ENCODE measurements at places on chromosomes 2 and 18.

DNA sequence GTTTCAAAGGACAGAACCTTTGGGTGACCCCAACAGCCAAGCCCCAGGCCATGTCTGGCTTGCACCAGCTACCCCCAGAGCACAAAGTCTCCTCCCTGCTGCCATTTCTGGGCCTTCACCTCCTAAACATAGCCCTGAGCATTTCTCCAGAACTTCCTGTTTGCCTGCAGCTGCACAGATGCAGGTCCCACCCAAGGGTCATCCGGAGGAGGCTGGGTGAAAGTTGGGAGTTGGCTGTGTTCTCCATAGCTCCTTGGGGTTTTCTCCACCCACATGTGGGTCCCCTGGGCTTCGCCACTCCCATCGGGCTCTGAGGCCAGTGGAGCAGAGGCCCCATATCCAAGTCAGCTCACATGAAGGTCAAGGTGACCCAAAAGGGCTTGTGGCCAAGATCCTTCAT lies 4.3 kb downstream of the TNP1 start:
- no peak for DNase-seq

DNA sequence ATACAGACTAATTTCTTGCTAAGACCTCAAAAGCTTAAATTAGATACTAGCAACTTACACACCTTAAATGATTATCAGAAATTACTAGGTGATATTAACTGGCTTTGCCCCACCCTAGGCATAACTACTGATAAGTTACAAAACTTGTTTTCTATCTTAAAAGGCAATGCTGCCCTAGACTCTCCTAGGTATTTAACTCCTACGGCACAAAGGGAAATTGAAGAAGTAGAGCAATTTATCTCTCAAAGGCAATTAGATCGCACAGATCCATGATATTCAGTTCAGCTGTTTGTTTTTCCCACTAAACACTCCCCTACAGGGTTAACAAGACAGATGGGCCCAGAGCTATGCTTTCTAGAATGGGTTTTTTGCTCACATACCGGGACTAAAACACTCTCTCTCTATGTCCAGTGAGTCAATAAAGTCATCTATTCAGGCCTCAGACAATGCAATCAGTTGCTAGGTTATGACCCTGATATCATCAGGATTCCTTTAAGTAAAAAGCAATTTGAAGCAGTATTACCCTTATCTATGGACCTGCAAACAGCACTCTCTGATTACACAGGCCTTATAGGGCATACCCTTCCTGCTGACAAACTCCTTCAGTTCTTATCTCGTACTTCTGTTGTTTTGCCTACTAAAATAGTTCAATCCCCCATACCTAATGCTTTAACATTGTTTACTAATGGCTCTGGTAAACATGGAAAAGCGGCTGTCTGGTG lies 14.3 kb downstream of the MAP3K2 start:
- no peak for DNase-seq

DNA sequence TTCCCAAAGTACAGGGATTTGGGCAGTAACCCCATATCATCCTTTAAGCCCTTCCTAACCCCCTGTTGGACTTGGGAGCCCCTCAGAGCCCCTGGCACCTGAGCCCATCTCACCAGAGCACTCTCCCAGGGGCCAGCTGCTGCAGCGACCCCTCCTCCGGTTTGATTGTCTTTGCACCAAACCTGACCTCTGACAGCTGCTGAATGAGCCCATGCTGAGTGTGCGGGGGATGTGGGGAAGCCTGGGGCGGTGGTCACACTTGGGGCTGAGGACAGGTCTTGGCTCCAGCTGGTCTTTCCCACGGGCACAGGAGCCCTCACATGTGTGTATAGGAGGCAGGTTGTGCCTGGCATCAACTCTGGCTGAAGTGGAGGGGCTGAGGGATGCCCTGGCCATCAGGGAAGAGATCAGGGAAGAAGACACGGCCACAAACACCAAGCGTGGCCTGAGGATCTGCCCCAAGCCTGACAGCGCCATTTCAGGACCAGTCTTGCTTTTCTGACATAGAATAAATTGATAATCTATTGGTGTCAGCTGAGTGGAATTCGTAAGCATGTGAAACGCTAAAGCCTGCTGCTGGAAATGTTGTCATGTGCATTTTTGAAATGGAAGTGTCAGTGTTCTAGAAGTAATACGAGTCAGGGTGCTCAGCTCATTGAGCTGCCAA lies 102.4 kb downstream of the ACKR3 start:
- no peak for DNase-seq

GRCh38 chr2:194739217-194739616 lies 917.8 kb upstream of the SLC39A10 start:
- no peak for DNase-seq

DNA sequence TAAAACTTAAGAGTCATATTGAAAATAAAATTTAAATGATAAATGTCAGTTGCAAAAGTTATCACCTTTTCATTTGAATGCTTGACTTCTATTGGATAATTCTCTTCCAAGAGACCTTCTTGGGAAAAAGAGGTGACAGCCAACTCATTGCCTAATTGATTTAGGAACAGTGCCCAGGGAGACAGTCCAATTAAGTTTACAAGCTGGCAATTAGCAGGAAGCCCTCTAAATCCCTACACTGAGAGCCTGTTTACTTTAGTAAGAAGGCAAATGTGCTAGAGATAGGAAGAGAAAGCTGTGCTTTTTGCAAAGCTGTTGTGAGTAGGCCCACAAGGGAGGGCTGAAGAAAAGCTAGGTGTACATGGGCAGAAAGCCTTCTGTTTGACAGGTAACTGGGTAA lies 189.1 kb downstream of the WDPCP start:
- no peak for DNase-seq

DNA sequence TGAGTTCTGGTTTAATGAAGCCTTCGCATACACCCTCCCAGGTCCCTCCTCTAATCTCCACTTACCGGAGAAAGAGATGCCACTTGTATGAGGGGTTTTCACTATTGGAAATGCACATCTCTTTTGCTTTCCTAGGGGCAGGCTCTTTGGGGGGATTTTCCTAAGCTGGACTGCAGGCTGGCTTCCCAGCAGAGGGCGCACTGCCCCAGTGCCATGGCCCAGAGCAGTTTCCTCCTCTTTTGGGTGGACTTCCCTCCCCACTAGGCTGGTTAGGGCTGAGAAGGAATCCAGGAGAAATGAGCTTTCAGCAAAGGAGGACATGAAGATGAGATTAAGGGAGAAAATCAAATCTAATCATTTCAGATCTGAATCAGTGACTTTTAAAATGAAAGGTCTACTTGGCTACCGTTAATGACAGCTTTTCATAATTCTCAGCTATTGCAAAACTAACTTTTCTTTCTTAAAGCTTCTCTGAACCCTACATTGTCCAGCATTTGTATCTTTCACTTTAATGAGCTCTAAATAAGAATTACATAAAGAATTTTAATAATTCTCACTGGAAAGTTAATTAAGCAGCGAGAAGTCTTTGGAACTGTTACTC lies 784.1 kb upstream of the FANCL start:
- DNase-seq = no peak

GRCh38 chr2:201660293-201660895 lies 17.1 kb upstream of the TMEM237 start:
- DNase-seq = no peak

GRCh38 chr2:240146141-240146561 lies 5.7 kb upstream of the OTOS start:
- DNase-seq = no peak

DNA sequence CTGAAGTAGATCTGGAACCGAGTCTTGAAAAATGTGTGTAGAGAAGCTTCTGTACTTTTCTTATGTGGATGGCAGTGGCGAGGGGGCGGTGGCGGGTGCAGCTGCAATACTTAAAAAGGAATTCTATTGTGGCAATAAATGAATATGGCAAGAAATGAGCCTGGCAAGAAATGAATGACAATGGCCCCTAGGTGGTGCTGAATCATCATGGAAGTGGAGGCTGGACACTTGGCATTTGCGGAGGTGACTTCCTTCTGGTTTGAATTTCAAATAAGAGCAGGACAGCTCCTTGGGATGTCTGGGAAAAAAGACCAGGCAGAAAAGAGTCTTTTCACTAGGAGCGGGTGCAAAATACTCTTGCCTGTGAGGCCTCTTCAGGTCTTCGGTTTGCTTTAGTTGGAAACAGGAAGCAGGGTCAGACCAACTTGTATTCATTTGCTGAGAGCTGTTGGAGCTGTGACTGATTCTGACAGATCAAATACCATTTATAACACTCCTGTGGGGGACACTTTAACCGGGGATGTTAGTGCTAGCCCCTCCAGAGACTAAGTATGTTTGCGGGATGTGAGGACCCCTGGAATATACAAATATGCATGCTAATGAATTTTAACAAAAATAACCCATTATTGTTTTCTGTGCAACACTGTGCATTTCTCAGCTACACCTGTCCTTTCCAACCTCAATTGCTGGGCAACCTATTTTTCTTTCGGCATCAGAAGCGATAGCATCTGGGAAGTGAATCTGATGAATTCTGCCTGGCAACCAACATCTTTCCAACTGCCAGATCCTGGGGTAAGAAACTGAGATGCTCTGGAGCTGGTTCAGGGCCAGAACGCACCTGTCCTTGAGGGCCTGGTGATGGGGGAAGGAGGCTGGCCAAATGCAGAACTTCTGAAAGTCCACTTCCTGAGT lies 35.4 kb downstream of the FASTKD2 start:
- peak; percentile 4 for DNase-seq

DNA sequence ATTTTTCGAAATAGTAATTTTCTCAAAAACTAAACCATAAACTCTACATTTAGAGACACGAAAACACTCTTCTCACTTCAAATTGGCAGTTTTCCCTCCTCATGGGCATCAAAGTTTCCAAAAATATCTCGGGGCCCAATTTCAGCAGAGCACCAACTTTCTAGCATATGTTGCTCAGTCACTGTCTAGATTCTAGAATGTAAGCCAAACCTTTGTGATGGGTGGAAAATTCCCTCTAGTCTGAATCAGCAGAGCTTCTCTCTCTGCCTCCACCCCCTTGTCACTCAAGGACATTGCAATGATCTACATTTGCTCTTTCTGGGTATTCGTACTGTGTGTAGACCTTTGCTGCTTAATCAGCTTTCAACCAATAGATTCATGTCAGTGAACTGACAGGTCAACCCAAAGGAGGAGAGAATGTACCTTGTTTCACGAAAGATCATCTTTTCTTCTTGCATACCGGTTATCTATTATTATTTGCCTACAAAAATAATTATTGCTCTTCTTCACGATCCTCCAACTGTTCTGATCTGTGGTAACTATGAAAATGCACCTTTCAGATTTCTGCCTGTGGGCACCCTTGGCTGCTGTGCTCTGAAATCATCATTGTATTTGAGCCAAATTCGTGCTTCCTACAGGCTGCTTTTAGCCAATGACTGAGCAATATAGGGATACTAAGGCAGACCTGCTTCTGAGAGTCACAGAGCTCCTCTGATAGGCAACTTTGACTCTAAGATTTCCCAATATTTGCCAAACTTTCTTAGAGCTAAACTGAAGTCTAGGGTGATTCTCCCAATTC lies 38.7 kb upstream of the GLS start:
- peak; percentile 66 for DNase-seq

DNA sequence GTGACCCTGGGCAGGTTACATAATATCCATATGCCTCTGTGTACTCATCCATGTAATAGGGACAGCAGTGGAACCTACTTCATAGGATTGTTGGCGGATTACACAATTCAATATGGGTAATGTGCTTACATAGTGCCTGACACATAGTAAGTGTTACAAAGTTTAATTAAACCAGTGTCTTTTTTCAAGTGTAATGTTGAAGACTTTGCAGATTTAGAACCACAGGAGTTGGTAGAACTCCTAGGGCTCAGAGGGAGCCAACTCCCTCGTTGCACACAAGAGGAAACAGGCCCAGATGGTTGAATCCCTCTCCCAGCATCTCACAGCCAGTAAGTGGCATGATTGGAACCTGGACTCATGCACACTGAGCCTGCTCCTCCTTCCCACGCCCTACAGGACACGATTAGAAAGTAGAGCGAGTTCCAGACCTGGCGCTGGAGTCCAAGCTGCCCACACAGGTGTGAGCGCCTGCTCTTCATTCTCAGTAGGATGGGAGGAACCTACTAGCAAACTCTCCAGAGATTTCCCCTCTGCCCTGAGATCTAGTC lies 97.8 kb downstream of the VSNL1 start:
- no peak for DNase-seq

DNA sequence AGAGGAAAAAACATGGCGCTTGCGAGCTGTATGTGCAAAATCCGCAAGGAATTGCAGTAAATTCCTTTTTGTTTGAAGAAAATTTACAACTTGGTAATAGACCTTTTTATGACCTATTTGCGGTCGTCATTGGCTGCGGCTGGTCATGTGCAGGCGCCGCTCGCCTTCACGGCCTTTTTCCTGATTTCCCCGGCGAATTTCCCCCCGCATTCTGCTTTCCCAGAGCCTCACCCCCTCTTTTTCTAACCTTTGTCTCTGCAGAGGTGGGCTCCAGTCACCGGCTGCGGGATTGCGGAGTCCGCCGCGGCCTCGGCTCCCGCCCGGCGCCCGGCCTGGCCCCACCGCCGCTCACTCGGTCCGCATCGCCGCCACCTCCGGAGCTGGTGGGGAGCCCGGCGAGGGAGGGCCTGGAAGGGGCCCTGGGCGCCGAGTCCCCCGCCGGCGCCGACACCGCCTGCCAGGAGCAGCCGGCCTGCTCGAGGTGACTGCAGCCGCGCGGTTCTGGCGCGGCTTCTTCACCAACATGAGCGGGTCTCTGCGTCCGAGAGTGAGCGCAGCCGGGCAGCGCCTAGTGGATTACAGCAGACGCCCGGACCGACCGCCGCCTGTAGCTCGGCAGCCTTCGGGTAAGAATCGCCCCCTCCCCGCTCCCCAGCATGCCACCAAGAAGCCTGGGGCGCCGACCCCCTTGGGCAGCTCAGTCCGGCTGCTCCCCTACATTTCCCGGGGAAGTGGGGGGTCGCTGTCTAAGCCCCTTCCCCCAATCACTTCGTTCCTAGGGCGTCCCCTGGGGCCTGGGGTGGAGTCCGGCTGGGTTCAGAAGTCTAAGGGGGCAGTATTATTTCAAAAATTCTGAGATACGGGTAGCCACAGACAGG lies 7.1 kb downstream of the HOXD8 start:
- DNase-seq = no peak

DNA sequence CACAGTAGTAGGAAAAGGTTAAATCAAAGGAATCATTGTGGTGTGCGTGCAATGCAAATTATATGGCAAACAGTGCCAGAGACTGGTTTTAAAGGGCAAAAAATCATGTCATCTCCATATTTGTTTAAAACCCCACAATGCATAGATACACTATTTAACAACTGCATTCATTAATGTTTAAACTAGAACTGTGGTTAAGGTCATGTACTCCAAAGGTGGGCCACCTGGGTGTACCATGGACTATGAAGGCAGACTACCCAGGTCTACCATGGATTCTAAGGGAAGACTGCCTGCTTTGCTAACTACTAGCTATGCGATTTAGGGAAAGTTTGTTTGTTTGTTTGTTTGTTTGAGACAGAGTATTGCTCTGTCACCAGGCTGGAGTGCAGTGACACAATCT lies 356.3 kb downstream of the ZEB2 start:
- no peak for DNase-seq

DNA sequence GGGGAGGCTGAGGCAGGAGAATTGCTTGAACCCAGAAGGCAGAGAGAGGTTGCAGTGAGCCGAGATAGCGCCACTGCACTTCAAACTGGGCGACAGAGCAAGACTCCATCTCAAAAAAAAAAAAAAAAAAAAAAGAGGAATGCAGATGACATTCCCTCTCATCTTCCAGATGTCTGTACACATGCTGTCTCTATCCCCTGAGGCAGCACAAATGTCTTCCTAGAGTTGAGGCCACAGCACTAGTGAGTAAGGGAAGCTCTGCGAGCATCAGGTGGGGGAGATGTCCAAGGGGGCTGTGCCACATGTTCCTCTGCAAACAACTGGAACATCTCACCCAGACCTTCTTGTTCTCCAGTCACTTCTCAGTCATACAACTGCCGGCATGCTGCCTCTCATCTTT lies 35.6 kb upstream of the LRRC30 start:
- no peak for DNase-seq

GRCh38 chr18:75896865-75897264 lies 469.4 kb upstream of the SMIM21 start:
- DNase-seq = no peak

- DNase-seq = no peak
Measured at GRCh38 chr2:12725233-12726187, 8.8 kb downstream of the TRIB2 start.
